ENCODE measurements at places on chromosomes 12 and 14. TPM values are rescaled to one million over a fixed set of nuclear protein-coding genes. Genes with fewer than 3 reads are reported as not detected.

- no peak overlapping the region for H3K4me3 ChIP-seq
- no peaks in the 10 kb centered on the region for H3K27me3 ChIP-seq
- peaks cover 4% of the 10 kb centered on the region for H3K4me1 ChIP-seq
- peak overlapping the region; percentile 66 for H3K27ac ChIP-seq
Observed at GRCh38 chr14:99606359-99606758, 2.4 kb upstream of the CCDC85C start.

DNA sequence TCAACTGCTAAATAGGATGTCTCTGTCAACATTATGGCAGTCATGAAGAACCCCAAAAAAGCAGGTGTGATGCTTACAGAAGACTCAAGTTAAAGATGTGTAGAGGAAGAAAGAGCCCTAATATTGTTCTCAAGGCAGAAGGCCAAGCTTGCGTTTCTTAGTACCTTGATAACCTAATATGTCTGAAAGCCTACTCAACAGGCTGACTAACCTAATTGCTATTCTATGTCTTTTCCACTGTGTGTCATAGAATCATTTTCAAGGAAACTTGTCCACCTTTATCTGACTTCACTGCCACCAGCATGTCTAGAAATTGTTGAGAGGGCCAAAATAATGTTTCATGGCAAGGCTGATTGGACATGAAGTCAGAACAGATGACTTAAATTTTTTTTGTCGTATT, 373.2 kb downstream of the BTG1 start:
- no peaks in the 10 kb centered on the region for H3K27me3 ChIP-seq
- DNase-seq: no peak
- H3K36me3 ChIP-seq: no peaks in the 10 kb centered on the region
- H3K4me1 ChIP-seq: no peaks in the 10 kb centered on the region

- no peaks in the 10 kb centered on the region for H3K36me3 ChIP-seq
- no peak overlapping the region for H3K27ac ChIP-seq
- H3K4me3 ChIP-seq: no peak overlapping the region
- H3K4me1 ChIP-seq: no peaks in the 10 kb centered on the region
- DNase-seq: no peak
Observed at GRCh38 chr12:54141431-54142113, 47.2 kb downstream of the SMUG1 start.

DNA sequence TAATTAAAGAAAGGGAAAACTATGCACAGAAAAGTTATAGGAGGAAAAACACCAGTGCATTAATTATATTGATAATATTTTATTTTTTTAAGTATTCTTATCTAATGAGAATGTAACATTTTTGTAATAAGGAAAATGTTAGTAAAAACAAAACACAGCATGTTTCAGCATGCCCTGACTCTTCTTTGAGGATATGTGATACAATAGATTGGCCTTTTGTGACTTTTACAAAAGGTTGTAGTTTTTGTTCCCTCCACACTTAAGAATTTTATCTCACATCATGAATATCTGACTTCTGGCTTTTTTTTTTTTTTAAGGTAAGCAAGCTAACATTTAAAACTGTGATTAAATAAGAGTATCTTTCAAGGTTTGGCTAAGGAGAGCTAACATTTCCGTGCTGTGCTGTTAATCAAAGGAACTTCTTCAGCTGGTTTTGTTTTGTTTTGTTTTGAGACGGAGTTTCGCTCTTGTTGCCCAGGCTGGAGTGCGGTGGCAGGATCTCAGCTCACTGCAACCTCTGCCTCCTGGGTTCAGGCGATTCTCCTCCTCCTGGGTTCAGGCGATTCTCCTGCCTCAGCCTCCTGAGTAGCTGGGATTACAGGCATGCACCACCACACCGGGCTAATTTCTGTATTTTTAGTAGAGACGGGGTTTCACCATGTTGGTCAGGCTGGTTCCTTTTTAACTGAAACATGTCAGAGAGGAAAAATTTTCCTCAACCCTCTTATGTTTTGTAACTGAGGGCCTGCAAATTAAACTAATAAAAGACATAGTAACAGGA, 30.8 kb upstream of the RESF1 start:
- no peaks in the 10 kb centered on the region for H3K4me1 ChIP-seq
- DNase-seq: no peak
- no peak overlapping the region for H3K27ac ChIP-seq
- no peaks in the 10 kb centered on the region for H3K36me3 ChIP-seq

B3GNT4 gene
- 1.8 TPM for total RNA-seq

GRCh38 chr14:20905676-20906075, 14.5 kb downstream of the RNASE3 start:
- no peak for DNase-seq
- H3K4me1 ChIP-seq: no peaks in the 10 kb centered on the region
- H3K4me3 ChIP-seq: no peak overlapping the region

GRCh38 chr14:78836777-78837176, 666.6 kb downstream of the NRXN3 start:
- DNase-seq: peak; percentile 38
- no peak overlapping the region for H3K4me3 ChIP-seq
- no peaks in the 10 kb centered on the region for H3K27me3 ChIP-seq

GRCh38 chr12:64323476-64324225, 66.9 kb downstream of the C12orf56 start:
- DNase-seq: no peak
- no peak overlapping the region for H3K27ac ChIP-seq
- H3K4me1 ChIP-seq: no peaks in the 10 kb centered on the region
- H3K36me3 ChIP-seq: no peaks in the 10 kb centered on the region
- no peaks in the 10 kb centered on the region for H3K27me3 ChIP-seq

DNA sequence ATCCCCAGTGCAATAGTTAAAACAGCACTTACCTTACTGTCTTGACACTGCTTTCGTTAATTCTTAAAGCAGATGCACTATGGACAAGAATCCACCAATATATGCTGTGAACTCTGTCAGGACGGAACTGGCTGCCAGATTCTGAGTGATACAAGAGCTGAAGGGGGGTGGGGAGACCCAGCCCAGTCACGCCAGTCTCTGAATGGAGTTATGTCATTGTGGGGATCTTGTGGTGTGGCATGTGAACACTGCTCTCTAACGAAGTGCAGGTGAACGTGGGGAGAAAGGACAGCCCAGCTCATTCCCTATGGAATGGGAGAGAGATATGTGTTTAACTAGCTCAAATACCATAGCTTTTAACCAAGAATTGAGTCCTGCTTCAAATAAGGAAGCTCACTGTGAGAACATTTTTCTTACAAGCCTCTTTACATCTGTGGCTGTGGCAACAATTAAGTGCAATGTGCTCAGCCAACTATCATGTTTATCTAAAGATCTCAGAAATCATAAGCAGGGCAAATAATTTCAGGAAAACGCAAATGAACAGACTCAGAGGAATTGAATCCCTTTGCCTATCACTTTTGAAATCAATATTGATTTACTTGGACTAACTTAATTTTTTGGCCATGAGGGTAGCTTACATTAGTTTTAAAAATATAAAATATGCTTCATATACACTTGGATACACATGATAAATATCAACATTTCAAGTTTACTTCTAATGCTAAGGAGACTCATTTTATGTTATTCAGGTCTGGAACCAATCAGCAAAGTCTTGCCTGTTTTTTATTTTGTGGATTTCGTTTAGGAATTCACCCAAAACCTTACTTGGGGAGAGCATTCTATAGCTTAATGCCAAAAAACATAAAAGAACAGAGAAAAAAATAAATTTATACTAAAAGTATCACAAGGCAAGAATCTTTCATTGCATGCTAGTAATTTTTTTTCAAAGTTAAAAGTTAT, at the start of gene LUM:
Gene LUM, minus strand, starts transcription at position 129 of the 960 bp plus-strand sequence. CDS start 2,515 bp downstream, outside the sequence.
- H3K4me1 ChIP-seq: no peaks in the 10 kb centered on the region
- no peaks in the 10 kb centered on the region for H3K36me3 ChIP-seq
- peak within 1 kb of the TSS; percentile 22 for H3K4me3 ChIP-seq

- H3K4me1 ChIP-seq: no peaks in the 10 kb centered on the region
- H3K4me3 ChIP-seq: no peak overlapping the region
- H3K36me3 ChIP-seq: no peaks in the 10 kb centered on the region
- no peaks in the 10 kb centered on the region for H3K27me3 ChIP-seq
- H3K27ac ChIP-seq: no peak overlapping the region
Observed at GRCh38 chr14:75249251-75249957, 29.2 kb upstream of the FOS start.

- no peak overlapping the region for H3K4me3 ChIP-seq
- no peaks in the 10 kb centered on the region for H3K36me3 ChIP-seq
- H3K27ac ChIP-seq: no peak overlapping the region
Observed at GRCh38 chr12:70798016-70798783, 122.3 kb downstream of the PTPRR start.

- no peak for DNase-seq
- no peak overlapping the region for H3K27ac ChIP-seq
- no peaks in the 10 kb centered on the region for H3K27me3 ChIP-seq
- H3K36me3 ChIP-seq: no peaks in the 10 kb centered on the region
- no peaks in the 10 kb centered on the region for H3K4me1 ChIP-seq
Observed at GRCh38 chr14:104743461-104744380, 9.2 kb upstream of the SIVA1 start.

DNA sequence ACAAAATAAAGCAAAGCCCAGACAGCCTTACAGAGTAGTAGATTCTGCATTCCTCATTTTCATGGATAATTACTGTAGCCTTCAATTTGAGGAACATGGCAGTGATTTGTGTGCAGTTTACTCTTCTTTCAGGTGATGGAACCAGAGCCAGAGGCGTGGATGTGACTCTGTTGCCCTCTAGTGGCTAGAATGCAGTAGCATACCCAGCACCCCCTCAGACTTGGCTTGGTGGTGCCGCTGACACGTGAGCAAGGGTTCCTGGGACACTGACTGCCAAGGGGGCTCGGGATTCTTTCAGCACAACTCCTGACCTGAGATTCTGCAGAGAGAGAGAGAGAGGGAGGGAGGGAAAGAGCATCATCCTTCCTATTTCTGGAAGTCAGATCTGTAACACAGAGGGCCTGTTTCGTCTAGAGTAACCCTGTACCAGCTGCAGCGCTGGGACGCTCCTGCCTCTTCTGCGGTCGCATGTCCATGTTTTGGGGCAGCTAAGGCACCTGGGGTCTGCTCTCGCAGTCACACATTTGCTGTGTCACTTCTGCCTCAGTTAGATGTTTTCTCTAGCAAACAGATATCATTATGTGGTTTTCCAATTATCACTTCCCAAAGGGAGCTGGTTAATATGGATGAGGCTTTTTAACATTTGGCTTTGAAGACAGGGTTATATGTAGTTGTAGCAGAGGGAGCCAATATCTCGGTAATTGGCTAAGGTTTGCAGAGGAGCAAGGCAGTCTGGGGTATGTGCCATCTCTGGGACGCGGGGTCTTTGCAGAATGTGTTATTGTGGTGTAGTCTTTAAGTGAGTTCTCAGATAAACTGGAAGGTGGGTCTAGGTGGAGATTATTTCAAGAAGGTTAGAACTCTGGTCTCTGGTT, 428.1 kb downstream of the NRXN3 start:
- H3K27me3 ChIP-seq: no peaks in the 10 kb centered on the region
- no peaks in the 10 kb centered on the region for H3K4me1 ChIP-seq
- H3K36me3 ChIP-seq: no peaks in the 10 kb centered on the region
- H3K4me3 ChIP-seq: no peak overlapping the region
- H3K27ac ChIP-seq: no peak overlapping the region
- peak; percentile 61 for DNase-seq

SYNE3 gene
- 6.2 TPM for total RNA-seq
